Hippocampal formation (tissue), 2 donors: ENCODE measurements at places on chromosomes 5 and 9.

DNA sequence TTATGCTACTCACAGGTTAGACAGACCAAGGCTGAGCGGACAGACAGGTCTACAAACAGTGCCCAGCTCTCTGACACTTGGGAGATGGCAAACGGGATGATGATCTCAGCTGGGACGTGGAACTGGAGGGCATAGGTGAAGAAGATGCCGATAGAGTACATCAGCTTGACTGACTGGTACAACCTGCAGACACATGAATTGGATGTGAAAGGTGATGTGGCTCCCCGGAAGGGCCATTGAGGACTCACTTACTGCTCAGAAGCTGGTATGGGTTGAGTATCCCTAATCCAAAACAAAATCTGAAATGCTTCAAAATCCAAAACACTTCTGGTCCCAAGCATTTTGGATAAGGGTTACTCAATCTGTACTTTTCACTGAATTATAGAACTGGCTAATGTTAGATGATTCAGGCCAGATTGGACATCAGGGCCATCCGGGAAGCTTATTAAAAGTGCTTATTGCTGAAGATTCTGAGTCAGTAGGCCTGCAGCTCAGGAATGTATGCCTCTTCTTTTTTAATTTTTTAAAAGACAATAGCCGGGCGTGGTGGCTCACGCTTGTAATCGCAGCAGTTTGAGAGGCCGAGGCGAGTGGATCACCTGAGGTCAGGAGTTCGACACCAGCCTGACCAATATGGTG, 22.4 kb downstream of the SLC36A3 start:
- no peak for DNase-seq

- DNase-seq, result no peak
Measured at GRCh38 chr5:2894316-2894715, 142.8 kb upstream of the IRX2 start.

DNA sequence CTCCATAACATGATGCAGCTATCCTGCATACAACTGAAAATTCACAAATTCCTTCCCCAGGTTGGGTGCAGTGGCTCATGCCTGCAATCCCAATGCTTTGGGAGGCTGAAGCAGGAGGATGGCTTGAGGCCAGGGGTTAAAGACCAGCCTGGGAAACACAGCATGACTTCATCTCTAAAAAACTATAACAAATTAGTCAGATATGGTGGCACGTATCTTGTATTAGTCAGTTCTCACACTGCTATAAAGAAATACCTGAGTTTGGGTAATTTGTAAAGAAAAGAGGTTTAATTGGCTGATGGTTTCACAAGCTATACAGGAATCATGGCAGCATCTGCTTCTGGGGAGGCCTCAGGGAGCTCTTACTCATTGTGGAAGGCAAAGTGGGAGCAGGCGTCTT, 56.4 kb upstream of the DAPK1 start:
- no peak for DNase-seq

DNA sequence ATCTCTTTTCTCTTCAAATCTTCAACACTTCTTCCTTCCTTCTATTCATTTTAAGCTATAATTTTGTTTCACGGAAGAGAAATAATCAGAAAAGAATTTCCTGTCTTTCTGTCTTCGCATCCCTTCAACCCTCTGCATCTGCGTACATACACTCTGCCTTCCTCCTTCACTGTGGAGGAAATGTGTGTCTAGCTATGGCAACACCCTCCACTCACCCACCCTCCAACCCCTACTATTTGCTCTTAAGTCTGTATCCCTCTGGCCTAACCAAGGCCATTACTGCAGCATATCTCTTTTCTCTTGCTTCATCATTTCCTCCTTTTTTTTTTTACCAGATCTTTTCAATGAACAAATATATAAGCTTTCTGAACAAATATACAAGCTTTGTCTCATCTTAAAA, 105.7 kb upstream of the NUDT12 start:
- DNase-seq, result no peak

- DNase-seq, result no peak
Measured at GRCh38 chr5:142925795-142926194, 155.6 kb downstream of the ARHGAP26 start.
